ENCODE measurements at places on chromosomes 13 and 19. TPM values are rescaled to one million over a fixed set of nuclear protein-coding genes. Genes with fewer than 3 reads are reported as not detected.
A peak's percentile ranks its signal among the peaks of the same experiment; 100 is the strongest.

GRCh38 chr13:112729408-112729807, 39.6 kb downstream of the ATP11A start:
- DNase-seq, result no peak

DNA sequence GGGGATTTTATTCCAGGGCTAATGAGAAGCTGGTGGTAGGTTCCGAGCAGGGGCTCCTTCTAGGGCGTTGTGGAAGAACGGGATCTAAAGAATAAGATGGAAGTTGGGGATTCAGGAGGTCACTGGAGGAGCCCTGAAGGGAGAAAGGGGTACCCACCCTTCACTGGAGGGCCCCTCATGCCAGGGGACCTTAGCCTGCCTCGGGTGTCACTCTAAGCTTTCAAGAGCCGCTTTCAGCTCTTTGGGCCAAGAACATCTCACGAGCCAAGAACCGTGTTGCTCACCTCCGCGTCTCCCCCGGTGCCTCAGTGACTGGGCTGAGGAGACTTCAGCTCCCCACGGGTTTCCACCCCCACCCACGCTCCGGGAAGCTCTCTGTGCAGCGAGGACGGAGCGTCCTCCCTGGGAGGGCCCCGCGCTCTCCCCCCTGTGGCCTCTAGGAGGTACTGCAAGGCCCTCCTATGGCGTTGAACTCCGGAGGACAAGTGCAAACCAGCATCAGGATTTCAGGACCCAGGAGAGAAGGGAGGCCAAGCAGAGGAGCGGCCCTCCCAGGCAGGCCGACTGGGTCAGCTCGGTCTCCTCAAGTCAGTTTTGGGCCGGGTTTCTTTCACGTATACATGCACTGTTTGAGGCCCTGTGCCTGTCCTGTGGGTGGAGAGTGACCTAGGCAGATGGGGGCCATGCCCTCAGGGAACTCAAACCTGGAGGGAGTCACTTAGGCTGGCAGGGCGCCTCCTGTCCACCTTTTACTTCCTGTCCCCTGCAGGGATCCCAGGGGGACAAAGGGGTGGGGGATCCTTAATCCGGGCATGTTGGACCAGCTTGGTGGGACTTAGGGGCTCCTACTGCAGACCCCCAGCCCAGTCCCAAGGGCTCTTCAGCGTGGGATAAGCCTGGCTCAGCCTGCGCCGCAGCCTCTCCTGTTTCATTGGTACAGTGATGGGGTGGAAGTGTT, 5.1 kb upstream of the KRTDAP start:
- peak; percentile 75 for DNase-seq

DNA sequence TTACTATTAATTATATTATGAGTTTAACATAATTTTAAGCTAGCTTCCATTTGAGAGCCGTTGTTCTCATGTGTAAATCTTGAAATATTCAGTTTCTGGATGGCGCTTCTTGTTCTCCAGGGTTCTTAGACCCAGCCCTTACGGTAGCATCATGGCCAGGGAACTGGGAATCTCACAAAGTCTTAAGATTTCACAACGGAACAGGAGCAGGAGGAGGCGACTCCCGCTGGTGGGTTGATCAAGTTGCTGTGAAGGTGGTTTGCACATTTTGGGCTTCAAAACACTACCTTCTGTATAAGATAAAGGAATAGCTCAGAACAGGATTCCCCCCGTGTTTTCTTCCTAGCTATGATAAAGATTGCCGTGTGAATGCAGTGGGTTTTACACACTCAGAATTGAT, 2.8 kb downstream of the NAXD start:
- DNase-seq, result no peak

Gene SBK2
- polyA plus RNA-seq, result 6.8 TPM

GRCh38 chr19:53076984-53077383, 26.2 kb downstream of the ZNF160 start:
- DNase-seq, result peak; percentile 50

Gene FAM83E
- polyA plus RNA-seq, result 0.22 TPM

Gene ZNF135
- polyA plus RNA-seq, result 13.8 TPM

- DNase-seq, result no peak
These were observed 53.8 kb downstream of the KLF2 start for GRCh38 chr19:16378291-16378889.

DNA sequence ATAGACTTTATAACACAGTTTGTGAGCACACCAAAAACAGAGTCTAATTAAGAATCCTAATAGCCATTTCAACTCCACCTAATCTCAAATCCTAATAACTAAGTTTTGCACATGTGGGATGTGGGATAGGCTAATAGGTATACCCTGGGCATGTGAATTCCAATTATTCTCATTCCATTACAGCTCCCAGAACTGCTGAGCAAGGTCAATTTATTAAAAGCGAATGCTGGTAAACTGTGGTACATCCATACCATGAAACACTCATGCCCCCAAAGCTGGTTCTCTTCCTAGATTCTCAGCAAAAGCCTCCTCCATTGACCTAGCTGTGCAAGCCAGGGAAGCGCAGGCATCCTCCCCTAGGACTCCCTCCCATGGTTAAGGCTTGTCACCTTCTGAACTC, 113.8 kb downstream of the USP12 start:
- no peak for DNase-seq

GRCh38 chr13:23842406-23842805, 46.8 kb downstream of the MIPEP start:
- DNase-seq, result no peak

- DNase-seq, result no peak
These were observed 152.5 kb downstream of the COL4A1 start for GRCh38 chr13:110154410-110154933.

Gene FOSB
- polyA plus RNA-seq, result 31.8 TPM

GRCh38 chr13:99969919-99970650, 1.5 kb downstream of the ZIC5 start:
- peak; percentile 55 for DNase-seq

GRCh38 chr19:32041681-32042292, 303.6 kb upstream of the ZNF507 start:
- no peak for DNase-seq

GRCh38 chr13:48819376-48819775, 156.3 kb upstream of the FNDC3A start:
- no peak for DNase-seq

- no peak for DNase-seq
These were observed 17.1 kb upstream of the MAP3K10 start for GRCh38 chr19:40174092-40174491.

Gene TDRD12
- 0.10 TPM for polyA plus RNA-seq

Gene NKPD1
- polyA plus RNA-seq, result 0.21 TPM

Gene SEMA6B
- polyA plus RNA-seq, result 36.1 TPM

Gene IRGC
- polyA plus RNA-seq, result not detected

DNA sequence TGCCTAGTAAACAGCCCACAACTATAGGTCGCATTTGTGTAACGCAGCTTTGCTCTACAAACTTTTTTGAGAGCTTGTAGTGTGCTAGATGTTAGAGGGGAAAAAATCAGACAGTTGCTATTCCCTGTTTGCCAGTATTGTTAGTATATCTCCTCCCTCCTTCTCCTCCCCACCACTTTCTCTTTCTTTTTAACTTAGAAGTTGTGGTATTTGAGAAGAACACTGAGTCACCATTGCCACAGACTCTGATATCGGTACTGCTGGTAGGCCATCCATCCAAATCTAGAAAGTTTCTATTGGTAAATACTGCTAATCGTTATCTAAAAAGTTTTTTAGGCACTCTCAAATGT, 666 bp downstream of the POMP start:
- no peak for DNase-seq

DNA sequence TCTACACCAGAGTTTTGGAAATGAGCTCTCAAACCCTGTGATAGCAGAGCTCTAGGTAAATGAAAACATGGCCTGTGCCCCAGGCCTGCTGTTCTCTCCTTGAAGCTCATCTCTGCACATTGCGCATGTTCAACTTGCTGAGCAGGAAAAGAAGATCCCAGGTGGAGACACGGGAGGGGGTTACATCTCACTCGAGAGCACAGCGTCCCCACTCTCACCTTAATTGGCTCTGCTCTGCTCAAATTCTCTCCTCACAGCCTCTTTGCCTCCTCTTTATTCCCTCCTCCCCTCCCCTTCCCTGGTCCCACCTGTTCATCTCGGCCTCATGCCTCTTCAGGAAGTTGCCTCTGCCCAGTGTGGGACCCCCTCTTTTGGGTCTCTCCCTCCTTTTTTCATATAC, 44.7 kb downstream of the RGCC start:
- no peak for DNase-seq

DNA sequence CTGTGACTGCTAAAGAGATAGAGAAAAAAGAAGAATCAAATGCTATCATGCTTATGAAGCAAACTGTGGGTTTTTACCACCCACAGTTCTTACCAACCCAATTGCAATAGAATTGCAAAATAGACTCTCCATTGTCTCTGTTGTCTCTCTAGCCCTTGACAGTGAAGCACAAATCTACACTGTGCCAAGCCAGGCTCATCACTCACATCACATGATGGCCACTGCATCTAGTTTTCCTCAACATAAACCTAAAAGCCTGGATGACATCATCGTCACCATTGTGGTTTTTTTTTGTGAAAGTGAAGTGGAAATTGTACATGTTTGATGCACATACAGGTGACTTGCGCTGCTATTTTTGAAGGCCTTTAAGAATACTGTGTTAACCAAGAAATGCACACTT, 56.1 kb downstream of the KL start:
- DNase-seq, result no peak

- peak; percentile 82 for DNase-seq
These were observed 22.1 kb upstream of the F7 start for GRCh38 chr13:113083402-113084061.

DNA sequence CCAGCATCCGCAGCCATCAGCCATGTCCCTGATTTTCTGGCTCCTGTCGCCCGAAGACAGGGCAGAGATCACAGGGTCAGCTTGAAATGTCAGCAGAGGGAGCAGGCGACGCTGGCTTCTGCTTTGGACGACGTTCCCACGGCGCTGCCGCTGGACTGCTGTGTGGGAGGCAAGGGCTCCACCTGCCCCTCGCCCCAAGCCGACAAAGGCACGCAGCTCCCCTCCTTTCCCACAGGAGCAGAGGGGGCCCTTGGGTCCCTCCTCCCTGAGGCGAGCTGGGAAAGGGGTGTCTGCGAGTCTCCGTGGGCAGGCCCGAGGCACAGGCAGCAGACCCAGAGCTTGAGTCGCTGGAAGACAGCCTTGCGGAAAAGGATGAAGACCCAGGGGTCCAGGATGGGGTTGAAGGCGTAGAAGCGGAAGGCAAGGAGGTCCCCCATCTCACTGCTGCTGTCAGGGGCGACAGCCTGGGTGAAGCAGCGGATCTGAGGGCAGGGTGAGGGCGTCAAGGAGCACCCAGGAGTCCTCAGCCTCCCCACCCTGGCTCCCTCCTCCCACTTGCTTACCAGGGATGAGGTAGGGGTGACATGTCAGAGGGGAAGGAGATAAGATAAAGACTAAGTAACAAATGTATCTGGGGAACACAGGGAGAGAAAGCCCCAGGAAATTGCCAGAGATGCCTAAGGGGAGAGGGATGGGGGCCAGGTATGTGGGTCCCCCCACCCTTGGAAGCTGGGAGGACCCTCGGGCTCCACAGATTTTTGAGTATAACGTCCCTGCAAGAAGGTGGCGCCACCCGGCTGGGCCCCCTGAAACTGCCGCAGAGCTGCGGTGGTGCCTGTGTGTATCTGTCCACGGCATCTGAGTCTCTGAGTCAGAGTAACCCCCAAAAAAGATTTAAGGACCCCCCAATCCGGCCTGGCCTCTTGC, 3.4 kb downstream of the PTGIR start:
- no peak for DNase-seq

Gene WDR88
- polyA plus RNA-seq, result 0.71 TPM

Gene LRG1
- 0.35 TPM for polyA plus RNA-seq

DNA sequence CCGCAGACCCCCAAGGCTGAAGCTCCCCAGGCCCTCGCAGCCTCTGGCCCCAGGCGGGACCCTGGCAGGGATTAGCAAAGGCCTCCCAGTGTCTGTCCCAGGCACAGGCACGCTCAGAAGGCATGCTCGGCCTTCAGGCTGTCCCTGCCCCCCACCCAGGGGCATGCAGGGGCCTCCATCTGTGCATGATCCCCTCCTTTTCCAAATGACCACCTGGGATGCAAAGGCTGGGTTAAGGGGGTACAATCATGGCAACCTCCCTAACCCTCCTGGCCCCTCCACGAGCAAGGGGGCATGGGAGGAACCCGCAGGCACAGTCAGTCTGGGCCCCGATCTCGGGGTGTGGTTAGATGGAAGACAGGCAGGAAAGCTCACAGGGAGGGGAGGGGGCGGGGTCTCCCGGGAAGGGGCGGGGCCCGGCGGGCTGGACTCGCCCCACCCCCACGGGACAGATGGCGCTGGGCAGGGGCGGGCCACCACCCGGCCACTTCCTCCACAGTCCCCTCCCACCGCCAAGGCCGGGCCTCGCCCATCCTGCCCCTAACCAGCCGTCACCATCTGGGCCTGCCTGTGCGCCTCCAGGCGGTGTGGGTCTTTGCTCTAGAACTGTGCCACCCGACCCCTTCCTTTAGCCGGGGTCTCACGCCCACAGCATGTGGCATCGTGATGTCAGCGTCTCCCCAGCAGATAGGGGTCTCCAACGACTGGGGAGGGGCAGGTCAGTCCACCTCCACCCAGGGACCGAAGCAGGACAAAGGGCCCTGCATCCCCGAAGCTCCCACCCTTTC, 7.0 kb upstream of the REXO1 start:
- peak; percentile 85 for DNase-seq

Gene MAU2
- 30.6 TPM for polyA plus RNA-seq
